Posterior vena cava (tissue), 2 donors: ENCODE measurements at places on chromosomes 3 and 15.
A peak's percentile ranks its signal among the peaks of the same experiment; 100 is the strongest.

GRCh38 chr15:98772895-98773294 is 124.6 kb downstream of the IGF1R start:
- DNase-seq, result no peak

GRCh38 chr15:91067036-91067435 is 33.0 kb upstream of the SV2B start:
- DNase-seq, result no peak

- no peak for DNase-seq
These were observed 10.0 kb upstream of the SLC25A26 start for GRCh38 chr3:66210687-66211295.

DNA sequence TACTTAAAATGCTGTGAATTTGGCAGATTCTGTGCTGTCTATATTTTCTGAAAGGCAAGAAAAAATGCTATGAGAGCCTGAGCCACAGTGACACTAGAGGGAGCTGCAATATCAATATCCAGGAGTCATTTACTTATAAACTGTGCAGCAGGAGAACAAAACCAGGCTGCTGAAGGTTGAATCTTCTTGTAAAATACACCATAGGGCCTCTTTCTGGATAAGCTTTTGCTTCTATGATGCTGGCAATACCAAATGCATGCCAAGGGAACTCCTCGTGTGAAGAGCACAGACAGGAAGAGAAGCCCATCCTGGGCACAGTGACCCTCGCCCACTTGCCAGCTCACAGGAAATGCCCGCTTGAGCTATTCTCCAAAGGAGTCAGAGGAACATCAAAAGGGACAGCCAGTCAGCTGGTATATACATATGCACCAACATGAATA is 48.0 kb upstream of the TSPAN3 start:
- no peak for DNase-seq

DNA sequence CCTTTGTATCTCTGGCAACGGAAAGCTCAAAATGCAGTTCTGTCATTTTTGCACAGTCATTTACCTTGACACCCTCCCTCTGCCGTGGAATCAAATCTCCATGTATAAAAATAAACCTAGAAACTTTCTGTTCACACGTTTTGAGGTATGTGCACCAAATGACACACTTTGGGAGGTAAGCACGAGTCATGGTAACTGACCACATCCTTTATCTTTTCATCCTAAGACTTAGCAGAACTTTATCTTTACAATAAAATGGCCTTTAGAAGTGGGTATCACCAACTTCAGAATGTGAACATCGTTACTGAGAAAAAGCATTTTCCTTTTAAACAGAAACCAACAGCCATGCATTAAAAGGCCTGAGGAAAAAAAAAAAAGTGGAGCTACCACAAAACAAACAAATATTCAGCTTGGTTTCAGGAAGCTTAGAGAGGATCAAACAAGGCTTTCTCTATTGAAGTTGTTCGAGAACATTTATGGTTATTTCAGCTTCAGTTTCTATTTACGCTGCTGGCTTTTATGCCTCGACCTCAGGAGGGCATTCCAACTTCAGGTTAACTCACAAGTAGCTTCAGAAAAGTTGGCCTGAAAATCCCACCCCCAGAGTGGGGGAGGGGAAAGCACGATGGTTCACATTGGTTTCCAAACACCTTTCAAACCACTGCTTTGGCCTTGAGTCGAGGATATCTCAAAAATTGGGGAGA is 171.1 kb upstream of the ICE2 start:
- DNase-seq, result no peak

DNA sequence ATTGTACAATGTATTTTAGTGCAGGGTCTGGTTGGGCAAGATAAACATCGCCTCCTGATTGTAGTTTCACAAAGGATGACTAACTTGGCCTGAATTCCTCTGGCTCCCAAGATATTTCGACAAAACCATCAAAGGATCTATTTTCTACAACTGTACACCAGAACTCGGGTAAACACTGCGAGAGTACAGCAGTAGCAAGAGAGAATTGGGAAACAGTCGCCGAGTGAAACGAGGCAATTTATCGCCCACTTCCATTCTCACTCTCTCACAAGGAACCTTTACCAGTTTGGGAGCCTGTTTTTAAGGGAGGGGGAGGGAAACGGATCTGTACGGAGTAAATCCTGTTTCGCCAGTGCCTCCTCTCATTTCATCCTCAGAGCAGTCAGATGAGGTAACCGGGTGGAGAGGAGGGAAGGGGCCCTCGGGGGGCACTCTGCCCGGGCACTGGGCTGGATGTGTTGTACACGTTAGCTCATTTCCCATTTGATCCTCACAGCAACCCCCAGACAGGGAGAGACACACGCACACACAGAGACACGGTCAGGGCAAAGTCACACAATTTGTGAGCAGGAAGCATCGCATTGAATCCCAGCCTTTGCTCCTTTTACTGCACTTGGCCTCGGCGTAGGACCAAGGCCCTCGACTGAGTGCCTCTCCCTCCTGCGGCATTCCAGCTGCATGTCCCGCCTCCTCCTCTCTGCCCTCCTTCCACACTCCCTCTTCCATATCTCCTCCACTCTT is 120.1 kb downstream of the LIPC start:
- no peak for DNase-seq

- DNase-seq, result no peak
These were observed 79.7 kb upstream of the MRPL3 start for GRCh38 chr3:131582438-131582837.

DNA sequence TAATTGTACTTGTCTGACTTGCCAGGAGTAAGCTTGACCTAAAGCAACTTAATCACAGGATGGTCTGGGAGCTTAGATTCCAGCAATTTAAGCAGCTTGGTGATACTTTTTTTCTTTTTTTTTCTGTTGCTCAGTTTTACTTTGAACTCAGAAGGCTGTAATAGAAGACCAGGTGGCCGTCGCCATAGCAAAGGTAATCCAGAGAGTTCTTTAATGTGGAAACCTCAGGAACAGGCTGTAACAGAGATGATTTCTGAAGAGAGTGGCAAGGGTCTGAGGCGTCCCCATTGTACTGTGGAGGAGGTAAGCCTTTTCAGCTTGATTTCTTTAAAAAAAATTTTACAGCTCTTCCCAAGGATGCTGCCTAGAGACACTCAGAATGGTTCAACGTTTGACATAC is 20.1 kb downstream of the SENP2 start:
- DNase-seq, result no peak

DNA sequence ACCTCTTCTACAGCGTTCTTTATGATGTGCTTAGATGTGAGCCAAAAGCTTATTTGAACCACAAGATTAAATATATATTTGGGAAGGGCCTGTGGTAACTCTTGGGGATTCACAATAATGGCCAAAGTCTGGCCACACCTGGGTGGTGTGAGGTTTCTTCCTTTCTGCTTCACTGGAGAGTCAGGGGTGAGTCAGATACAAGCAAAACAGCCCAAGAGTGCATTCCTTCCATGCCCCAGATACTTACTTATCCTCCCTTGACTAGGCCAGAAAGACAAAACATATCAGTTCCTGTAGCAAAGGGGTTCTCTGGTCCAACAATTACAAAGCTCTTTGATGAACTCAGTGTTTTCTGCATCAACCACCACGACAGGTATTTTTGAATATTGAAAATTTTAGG is 941 bp downstream of the ZBED2 start:
- no peak for DNase-seq

GRCh38 chr15:53437366-53437765 is 322.1 kb downstream of the WDR72 start:
- no peak for DNase-seq

- DNase-seq, result no peak
These were observed 6.8 kb upstream of the TRIM69 start for GRCh38 chr15:44729408-44730127.

- DNase-seq, result no peak
These were observed 37.7 kb downstream of the NCK1 start for GRCh38 chr3:136899622-136900158.

DNA sequence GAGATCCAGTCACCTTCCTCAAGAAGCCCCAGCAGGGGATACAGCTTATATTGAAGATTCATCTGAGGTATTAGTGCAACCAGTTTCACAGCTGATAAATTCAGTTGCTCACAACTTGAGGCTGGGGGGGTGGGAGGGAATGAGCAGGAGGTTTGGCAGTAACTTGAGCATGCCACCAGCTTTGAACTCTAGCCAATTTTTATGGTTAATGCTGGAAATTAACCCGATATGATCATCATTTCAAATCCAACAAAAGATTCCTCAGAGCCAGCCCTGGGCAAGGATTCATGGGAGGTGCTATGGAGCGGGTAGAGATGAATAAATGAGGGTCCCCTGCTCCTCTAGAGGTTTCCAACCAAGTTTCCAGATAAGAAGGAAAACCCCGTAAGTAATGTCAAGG is 73.1 kb upstream of the HES1 start:
- no peak for DNase-seq

GRCh38 chr3:136898954-136899353 is 36.9 kb downstream of the NCK1 start:
- no peak for DNase-seq

DNA sequence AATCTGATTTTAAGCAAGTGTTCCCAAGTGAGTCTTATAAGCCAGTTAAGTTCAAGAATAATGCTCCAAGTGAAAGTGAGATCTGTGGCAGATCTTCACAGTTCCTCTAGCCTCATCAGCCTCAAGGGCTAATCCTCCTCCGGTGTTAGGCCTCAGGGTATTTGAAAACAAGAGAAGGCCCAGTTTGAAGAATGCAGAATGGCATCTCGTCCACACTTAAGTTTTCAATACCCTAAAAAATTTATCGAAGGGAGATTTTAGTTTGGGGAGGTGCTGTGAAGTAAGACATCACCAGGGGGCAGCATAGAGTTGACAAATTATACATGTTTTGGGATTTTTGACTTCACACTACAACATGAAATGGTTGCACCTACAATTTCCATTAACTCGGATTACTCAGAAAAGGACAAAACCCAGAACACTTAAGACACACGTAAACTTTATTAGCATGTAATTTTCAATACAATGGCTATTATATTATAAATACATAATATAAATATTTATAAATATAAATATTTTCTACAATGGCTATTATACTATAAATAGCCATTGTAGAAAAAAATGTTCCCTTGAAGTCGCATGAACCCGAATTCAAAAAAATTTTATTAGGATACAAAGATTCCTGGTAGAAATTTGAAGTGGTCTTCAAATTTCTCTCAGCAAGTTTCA is 2.3 kb upstream of the TMEM266 start:
- DNase-seq, result no peak

DNA sequence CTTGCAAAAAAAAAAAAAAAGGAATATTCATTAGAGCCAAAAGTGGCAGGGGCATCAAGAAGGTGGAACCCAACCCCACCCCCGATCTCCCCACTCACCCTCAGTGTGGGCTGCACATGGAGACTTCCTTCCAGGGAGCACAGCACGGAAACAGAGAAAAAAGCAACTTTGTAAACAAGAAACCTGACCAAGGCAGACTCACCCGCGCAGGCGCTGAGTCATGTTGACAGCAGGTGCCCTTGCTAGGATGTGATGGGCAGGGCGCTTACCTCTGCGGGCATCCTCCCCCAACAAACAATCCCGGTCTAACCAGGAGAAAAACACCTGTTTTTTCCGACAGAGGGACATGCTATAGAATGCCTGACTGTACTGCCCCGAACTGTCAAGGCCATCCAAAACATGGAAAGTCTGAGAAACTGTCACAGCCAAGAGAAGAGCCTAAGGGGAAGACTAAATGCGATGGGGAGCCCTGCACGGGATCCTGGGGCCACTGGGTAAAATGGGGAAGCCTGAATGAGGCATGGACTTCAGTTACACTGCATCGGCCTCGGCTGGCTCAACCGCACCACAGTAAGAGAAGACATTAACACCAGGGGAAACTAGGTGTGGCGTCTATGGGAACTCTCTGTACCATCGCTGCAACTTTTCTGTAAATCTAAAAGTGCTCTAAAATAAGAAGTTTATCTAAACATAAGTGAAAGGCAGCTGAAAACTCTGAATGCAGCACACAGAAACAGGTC is 66.7 kb upstream of the GATA2 start:
- DNase-seq, result peak; percentile 75

- no peak for DNase-seq
These were observed 291.8 kb downstream of the EDEM1 start for GRCh38 chr3:5479229-5479799.

DNA sequence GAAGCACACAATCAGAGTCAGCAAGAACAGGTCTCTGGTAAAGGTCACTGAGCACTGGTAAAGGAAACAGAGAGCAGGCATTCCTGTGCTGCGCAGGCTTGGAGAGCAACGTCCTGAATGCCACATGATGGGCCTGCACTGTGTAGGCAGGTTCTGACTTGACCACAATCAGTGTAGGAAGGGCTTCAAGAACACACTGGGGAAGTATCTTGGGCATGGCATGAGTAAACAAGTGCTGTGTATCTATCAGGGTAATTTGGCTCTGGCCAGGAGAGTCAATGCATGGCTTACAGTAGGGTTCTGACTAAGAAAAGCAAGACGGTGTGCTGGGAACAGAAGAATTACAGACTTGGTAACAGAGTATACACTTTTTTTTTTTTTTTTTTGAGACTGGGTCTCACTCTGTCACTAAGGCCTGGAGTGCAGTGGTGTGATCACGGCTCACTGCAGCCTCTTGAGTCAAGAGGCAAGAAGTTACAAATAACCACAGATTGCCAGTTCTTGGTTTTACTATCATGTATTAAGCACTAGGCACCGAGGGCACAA is 30.6 kb downstream of the TBC1D2B start:
- DNase-seq, result peak; percentile 61

GRCh38 chr3:149016669-149017541 is 25.6 kb downstream of the GYG1 start:
- DNase-seq, result no peak

DNA sequence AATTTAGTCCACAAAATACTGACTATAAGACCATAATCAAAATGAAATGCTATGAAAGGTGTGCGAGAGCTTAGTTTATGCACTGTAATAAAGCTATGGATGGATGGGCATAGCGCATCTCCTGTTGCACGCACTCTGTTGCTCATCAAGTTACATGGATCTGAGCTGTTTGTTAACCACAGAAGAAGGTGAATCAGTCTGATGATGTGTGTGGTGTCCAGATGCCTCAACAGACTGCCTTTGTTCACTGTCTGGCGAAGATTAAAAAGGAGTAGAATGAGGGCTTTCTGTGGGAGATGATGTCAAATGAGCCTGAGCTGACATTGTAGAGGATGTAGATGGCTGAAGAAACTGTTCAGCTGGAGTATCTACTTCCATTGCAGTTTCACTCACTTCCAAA is 36.1 kb downstream of the NSMCE3 start:
- no peak for DNase-seq

DNA sequence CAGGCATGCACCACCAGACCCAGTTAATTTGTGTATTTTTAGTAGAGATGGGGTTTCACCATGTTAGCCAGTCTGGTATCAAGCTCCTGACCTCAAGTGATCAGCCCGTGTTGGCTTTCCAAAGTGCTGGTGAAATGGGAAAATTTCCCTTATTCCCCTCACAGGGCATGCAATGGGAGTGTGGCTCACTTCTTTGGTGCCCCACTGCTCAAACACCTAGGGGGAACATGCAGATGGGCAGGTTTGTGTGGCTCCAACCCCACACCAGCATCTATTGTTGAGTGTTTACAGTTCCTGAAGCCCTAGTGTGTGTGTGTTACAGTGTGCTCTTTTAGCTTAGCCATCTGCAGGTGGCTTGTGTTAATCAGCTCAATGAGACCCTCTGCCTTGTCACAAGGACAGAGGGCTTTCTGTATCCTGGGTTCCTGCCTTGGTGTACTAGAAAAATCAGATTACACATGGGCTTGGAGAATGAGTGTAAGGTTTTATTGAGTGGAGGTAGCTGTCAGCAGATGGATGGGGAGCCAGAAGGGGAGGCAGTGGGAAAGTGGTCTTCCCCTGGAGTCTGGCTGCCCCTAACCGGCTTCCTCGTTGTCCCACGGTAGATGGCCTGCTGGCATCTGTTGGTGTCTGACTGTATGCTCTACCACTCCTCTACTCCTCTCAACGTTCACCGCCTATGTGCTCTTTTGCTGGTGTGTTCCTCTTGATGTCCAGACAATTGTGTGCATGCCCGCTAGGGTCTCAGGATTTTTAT is 248.1 kb upstream of the CBLB start:
- peak; percentile 59 for DNase-seq
